Anterior cingulate cortex (tissue), 58 donors: ENCODE measurements at places on chromosomes 7 and 10.
A peak's percentile ranks its signal among the peaks of the same experiment; 100 is the strongest.

DNA sequence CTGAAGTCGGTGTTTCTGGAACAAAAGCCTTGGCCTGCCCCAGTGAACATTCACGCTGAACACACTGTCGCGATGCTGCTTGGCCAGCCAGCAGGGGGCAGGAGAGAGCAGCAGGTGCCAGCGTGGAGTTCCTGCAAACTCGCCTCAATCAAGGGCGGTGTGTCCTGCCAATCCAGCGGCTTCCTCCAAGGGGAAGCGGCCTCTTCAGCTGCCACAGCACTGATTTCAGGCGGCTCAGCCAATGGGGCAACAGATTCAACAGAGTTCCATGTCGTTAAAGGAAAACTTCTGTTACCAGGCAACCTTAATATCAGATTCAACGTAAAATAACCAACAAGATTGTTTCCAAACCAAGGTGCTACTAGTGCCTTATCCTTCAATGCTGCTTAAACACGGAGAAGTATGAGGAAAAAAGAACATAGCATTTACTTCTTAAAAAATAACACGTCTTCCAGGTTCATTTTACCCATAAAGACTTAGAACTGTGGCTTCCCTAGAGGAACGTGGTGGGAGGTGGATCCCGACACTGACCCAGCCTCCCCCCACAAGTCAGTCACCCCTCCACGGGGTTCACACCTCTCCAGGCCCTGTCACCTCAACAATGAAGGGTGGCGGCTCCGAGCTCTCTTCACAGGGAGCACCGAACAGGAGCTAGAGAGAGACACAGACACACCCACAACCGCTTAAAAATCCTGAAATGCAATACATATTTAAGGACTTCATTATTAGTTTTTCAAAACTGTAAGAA, 178.2 kb downstream of the DIP2C start:
- peak; percentile 87 for DNase-seq

GRCh38 chr7:146176860-146177259, 60.3 kb downstream of the CNTNAP2 start:
- no peak for DNase-seq

DNA sequence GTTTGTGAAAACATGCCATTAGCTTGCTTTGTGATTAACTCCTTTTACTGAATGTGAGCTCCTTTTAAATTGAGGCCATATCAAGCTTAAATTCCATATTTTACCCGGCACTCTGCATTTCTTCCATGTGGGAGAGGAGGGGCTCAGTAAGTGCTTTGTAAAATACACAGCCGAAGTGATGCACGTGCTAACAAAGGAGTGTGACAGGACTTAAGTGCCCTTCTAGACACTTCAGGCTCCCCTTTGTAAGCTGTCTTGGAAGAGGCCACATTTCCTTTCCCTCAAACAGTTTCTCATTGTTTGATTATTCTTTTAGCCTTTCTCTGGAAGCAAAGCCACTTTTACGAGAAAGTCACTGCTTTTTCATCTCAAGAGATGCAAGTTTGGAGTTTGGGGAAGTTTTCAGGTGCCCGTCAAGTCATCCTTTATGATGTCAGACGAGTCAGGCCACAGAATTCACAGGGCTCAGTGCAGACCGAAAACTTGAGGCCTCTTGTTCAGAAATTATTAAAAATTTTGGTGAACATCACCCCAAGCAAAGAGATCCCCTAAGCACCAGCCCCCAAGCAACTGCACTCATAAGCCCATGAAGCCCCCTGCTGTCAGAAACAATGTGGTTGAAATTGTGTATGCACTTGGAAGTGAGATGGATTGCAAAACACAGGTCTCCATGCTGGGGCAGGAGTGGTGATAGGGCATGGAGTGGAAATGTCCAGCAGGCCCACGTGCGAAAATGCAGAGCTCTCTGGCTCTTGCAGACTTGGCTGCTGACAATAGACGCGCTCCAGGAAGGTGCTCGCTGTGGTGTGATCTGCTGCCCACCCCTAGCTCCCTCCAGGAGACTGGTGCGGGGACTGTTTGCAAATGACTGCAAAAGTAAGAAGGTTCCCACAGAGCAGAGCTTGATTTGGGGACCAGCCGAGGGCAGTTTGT, 11.5 kb downstream of the IKZF1 start:
- DNase-seq = no peak

GRCh38 chr10:62471711-62472110, 97.5 kb downstream of the ZNF365 start:
- no peak for DNase-seq

DNA sequence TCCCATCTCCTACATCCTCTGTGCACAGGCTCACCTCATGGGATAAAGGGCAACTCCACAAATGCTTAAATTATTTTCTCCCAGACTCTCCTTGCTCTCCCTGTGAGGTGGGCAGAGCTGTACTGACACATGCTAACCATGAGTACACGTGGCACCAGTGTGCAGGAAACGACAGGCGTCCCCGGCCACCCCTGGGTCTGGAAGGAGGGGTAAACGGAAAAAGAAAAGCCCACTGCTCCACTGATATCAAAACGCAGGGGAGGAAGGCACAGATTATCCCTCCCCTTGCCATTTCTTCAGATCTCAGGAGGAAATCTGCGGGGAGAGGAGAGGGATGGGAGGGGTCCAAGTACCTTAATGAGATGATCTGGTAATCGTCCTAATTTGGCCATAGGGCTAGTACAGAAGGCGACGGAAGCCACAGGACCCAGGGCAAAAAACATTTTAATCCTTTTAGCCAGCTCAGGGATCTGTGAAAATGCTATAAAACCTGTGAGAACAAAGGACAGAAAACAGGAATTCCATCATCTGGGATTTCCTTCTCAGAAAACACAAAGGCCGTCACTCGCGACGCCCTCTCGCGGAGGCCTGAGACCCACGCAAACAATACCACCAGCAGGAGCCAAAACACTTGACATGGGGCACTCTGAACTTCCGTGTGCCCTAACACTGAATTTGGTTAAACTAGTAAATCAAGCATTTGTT, 17.8 kb upstream of the CH25H start:
- no peak for DNase-seq

DNA sequence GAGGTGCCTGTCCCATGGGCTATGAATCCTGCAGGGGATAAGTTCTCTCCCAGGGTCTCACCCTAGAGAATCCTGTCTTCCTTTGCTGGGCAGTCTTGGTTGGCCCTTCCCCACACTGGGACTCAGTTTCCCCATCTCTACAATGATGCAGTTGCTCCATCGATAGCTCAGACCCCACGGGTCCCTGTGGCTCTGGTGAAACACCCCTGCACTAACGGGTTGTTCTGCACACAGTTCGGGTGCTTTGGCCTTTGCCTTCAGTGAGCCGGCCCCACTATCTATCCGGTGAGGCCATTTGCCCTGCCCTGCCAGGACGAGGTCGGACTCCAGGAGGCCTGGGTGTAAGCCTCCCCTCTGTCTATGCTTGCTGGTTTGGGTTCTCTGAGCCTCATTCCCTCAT, 76.5 kb upstream of the PCBD1 start:
- DNase-seq = no peak

- DNase-seq = no peak
Measured at GRCh38 chr7:150788474-150789269, 11.5 kb downstream of the TMEM176B start.

- no peak for DNase-seq
Measured at GRCh38 chr7:130881799-130882141, 147.8 kb upstream of the KLF14 start.

DNA sequence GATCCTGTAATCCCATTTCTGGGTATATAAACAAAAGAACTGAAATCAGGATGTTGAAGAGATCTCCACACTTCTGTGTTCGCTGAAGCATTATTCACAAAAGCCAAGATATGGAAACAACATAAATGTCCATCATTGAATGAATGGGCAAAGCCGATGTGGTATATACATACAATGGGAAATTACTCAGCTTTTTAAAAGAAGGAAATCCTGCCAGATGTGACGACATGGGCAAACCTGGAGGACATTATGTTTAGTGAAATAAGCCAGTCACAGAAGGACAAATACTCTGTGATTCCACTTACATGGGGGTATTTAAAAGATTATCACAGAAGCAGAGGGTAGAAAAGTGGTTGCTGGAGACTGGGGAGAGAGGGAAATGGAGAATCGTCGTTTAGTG, 23.9 kb upstream of the FAM107B start:
- no peak for DNase-seq

DNA sequence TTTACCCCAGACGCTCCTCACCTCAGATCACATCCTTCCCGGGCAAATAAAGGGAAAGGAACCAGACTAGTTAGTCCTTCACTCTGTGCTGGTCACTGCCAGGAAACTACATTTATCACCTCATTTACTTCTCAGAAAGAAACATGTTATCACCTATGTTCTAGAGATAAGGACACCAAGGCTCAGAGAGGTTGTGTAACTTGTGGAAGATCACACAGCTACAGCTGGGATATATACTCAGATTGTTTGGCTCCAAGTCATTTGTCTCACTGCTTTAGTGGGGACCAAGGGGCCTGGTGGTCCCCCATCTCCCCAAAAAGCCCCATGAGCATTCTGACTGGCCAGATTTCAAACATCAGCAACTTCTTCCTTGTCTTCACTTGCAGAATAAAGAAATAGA, 17.5 kb upstream of the BTBD16 start:
- no peak for DNase-seq

DNA sequence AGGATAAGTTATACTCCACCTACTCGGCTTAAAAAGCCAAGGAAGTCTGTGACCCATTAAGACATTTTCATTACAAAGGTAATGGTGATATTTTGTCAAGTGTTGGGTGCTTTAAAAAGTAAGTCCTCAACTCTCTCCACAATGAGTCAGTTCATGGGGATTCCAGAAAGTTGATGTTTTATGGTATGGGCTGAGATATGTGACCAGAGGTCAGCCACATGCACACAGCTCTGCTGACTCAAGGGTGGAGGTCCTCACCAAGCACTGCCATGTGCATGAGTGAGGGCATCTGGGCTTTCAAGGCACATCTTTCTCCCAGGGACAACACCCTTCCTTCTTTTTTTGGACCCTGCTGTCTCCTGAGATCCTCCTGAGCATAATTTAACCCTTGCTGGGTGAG, 292.9 kb downstream of the PTEN start:
- DNase-seq = no peak

GRCh38 chr7:40147371-40148246, 12.8 kb downstream of the SUGCT start:
- DNase-seq = no peak

- DNase-seq = no peak
Measured at GRCh38 chr10:97150013-97150595, 35.7 kb downstream of the SLIT1 start.

GRCh38 chr7:21946222-21946709, 567 bp upstream of the CDCA7L start:
- no peak for DNase-seq

- DNase-seq = no peak
Measured at GRCh38 chr7:45123913-45124710, 12.6 kb upstream of the TBRG4 start.
